ENCODE measurements at places on chromosomes 13 and 19.
A peak's percentile ranks its signal among the peaks of the same experiment; 100 is the strongest.

GRCh38 chr13:22405891-22406290, 735.0 kb downstream of the FGF9 start:
- DNase-seq, result peak; percentile 9

DNA sequence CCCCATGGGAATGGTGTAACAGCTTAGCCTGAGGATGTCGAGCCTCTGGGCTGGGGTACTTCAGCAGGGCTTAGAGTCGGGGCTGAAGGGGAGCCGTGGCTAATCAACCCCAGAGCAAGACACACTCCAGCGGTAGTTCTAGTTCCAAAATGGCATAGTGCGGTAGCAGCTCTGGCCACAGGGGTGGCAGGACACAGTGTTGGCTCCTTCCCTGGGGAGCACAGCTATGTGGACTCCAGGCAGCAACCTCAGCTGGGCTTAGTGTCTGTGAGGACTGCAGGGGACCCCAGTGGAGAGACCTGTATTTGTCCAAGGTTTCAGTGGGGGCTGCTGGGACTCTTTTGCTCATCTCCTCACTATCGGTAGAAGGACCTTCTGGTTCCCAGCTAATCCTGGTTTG, 70.8 kb upstream of the PCDH20 start:
- DNase-seq, result no peak

DNA sequence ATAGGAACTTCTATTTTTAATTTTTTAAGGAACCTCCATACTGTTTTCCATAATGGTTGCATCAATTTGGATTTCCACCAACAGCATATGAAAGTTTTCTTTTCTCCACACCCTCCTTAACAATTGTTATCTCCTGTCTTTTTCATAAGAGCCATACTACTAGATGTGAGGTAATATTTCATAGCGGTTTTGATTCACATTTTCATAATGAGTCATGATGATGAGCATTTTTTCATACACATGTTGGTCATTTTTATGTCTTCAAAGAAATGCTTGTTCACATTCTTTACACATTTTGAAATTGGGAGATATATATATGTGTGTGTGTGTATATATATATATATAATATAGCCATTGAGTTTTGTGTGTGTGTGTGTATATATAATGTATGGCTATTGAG, 420.3 kb upstream of the PCDH9 start:
- DNase-seq, result no peak

- no peak for DNase-seq
Observed at GRCh38 chr13:52004511-52005170, 6.6 kb downstream of the ATP7B start.

GRCh38 chr19:45348367-45349125, 8.0 kb downstream of the KLC3 start:
- DNase-seq, result no peak

DNA sequence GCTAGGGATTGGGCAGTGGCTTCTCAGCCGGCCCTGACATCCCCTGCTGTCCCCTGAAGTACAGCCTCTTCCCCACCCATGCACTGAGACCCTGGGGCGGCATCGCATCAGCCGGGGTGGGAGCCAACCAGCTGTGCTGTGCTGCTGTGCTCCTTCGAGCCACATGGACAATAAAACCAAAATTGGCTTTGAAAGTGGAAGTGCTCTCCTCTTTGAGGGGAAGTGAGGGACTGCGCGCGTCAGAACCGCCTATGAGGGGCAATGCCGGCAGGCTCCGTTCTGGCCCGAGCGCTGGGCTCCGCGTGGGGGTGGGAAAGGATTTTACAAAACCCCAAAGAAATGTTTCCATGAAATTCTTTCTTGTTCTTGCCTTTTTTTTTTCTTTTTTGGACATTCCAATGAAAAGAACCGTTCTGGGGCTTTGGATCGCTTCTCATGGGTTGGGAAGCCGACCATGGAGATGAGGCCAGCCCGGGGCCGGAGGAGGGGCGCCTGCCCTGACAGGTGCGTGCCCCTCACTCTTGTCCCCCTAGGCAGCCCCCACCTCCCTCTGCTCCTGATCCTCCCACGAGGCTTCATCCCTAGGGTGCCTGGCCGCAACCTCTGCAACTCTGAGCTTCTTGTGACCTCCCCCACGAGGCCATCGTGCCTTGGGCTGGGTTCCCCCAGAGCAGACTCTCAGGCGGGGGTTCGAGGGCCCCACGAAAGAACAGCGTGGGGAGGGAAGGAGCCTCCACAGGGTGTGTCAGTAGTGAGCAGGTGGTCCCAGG, 22.6 kb downstream of the KLHL26 start:
- no peak for DNase-seq

DNA sequence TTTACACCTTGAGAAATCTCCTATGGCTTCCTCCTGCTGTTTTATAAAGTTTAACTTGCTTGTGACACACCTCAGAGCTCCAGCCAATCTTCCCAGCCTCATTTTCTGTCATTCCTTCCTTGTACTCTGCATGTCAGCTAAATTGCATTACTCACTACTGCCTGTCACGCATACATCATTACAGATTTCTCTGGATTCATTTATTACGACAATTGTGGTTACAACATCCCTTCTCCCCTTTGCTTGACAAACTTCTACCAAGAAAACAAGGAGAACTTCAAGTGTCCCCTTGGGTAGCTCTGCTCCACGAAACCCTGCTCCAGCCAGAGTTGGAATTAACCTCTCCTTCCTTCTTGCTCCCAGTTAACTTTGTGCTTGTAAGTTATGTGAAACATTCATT, 22.0 kb upstream of the GPR18 start:
- no peak for DNase-seq

DNA sequence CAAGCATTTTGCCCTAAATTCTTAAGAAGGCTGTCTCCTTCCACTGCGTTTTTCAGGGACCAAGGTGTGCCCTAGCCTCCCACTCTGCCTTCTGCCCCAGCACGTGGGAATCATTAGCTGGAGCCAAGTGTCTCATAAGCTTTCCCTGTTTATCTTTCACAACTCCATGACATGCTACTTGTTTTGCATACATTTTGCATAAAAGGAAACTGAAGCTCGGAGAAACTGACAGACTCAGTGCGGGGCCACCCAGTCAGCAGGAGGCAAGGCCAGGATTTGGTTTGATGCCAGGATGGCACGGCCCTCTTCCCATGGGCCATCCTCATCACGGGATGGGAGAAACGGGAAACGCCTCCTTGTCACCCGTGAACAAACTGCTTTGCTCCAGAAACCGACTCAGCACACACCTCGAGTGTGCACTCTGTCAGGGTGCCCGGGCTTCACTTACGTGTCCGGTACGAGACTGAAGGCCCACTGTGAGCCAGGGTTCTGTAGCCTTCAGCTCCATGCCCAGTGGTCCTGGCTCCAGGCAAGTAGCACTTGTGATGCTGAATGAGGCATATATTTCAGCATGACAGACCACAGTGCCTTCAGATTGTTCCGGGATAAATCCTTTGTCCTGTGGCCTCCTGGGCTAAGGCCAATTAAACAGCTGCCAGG, 9.6 kb downstream of the CEBPA start:
- peak; percentile 99 for DNase-seq

- no peak for DNase-seq
Observed at GRCh38 chr13:113605866-113606438, 21.4 kb downstream of the TFDP1 start.

DNA sequence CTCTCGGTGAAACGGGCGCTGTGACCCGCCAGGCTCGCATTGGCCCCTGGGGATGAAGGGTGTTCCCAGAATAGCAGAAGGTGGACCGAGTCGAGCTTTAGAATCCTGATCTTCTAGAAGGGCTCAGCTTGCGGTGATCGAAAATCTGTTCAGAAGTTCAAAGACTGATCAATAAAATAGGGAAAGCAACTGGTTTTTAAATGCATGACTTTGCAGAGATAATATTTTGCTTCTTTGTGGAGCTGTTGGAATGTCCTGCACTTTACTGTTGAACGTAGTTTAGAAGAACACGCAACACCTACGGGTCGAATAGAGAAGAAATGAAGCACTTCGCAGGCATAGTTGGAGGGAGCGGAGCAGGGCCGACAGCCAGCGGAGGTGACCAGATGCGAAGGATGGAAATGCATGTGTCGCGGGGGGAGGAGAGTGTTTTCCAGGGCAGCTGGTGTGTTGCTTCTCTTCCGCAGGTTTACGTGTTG, 766 bp downstream of the CEBPG start:
- DNase-seq, result peak; percentile 71

DNA sequence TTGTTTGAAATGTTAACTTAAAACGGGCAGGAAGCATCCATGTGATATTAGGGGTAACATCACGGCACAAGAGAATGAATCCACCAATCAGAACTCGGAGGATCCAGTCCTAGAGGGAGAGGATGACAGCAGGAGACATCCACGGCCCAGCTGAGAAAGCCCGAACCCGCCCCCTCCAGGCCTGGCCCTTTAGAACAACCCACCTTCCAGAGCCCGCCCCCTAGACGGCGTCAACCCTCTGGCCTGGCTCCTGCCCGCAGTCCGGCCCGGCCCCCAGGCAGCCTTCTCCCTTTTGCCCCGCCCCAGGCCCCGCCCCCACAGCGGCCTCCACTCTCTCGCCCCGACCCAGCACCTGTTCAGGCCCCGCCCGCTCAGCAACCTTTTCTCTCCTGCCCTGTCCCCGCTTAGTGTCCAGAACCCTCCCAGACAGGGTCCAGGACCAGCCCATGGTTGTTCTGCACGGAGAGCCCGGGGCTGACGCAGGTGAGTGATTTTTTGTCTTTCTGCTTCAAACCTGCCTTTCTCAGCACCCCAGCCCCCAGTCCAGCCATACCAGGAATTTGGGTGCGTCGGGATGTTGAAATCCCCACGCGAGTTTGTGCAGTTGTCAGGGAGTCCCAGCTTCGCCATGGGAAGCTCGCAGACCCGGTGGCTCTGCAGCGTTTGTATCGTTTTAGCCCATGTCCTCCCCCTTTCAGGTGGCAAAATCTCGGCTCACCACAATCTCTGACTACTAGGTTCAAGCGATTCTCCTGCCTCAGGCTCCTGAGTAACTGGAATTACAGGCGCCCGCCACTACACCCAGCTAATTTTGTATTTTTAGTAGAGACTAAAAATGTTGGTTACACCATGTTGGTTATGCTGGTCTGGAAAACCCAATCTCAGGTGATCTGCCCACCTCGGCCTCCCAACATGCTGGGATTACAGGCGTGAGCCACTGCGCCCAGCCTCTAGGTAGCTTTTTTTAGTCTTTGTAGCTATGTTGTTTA, 16.1 kb downstream of the ZNF816 start:
- DNase-seq, result peak; percentile 72

DNA sequence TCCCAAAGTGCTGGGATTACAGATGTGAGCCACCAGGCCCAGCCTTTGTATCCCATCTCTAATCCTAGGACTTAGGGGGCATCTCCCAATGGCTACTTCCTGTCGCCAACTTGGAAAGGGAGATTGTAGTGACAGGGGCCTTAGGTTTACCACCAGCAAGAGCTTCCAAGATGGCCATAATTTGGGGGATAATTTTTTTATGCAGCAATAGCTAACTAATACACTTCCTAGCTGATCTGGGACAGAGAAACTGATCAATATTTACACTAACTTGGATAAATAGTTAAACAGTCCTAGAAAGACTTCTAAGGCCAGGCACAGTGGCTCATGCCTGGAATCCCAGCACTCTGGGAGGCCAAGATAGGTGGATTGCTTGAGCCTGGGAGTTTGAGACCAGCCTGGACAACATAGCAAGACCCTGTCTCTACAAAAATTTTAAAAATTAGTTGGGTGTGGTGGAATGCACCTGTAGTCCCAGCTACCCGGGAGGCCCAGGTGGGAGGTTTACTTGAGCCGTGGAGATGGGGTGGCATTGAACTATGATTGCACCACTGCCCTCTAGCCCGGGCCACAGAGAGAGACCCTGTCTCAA, 5.3 kb upstream of the COLGALT1 start:
- no peak for DNase-seq

DNA sequence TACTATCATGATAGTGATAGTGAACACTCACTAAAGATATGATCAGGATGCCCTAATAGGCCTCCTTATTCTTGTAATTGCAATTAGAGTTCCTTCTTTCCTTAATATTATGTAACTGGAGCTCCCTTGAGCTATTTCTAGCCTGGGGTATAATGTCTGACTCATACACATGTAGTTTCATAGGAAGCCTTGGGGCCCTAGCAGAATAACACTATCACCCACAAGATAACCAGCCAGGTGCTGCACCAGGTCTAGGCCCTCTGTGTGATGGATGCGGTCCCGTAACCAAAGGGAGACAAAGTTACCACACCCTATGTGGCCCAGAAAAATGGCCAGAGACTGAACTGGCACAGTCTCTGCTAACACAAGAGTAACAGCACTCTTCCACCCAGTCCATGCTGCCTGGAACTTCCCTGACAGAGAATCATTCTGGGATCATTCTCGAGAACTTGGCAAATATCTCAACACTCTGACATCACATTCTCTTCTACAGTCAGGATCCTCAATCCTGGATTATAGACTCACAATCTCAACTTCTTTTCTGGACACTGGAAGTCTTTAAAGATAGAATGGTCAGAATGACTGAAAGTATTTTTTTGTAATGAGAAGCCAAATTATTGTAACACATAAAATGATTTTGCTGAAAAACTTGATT, 32.6 kb upstream of the IGFL4 start:
- no peak for DNase-seq

GRCh38 chr19:369256-369655, 24.7 kb upstream of the MIER2 start:
- no peak for DNase-seq

- DNase-seq, result no peak
Observed at GRCh38 chr13:28717170-28717569, 1.6 kb downstream of the SLC46A3 start.

DNA sequence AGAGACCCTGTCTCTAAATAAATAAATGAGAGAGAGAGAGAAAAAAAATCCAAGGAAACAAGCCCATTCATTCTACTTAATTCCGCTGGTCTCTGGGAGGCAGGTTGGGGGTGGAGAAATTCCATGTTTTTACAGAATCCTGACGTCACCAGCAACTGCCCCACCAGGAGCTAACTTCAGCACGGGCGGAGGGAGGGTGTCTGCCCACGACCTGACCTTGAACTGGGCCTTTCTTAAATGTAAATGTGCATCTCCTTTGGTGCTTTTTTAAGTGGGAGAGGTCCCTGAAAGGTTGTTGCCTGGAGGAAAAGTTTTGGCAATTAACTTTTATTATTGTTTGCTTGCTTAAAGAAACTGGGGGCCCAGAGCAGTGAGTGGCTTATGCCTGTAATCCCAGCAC, 15.5 kb downstream of the KLF2 start:
- DNase-seq, result no peak

DNA sequence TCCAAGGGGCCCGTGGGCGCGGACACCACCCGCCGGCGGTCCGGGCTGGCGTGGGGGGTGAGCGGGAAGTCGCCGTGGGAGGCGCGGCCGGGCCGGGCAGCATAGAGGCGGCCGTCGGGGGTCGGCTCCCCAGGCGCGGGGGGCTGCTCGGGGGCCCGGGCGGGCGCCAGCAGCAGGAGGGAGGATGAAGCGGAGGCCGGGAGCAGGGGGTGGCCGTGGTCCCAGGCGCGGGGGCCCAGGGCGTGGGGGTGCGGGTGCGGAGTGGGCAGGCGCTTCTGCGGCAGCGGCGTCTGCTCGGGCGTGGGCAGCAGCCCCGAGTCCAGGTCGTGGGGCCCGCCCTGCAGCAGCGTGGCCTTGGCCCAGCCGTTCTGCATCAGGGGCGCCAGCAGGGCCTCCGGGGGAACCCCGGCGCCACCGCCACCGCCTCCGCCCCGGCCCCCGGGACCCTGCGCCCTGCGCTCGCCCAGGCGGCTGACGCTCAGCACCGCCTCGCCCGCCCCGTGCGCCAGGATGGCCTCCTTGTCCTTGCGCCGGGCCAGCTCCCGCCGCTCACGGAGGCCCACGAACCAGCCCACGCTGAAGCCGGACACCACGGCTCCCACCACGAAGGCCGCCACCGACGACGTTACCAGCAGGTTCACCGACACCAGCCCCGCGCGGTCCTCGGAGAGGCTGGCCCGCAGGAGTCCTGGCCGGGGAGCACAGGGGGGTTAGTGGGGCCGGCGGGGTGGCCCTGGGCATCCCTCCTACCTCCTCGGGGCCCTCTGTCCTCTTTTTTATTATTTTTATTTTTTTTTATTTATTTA, 4.2 kb upstream of the LRG1 start:
- DNase-seq, result no peak

Measured in NCI-H526 (cell line).